ENCODE measurements at places on chromosomes 12 and 14.

DNA sequence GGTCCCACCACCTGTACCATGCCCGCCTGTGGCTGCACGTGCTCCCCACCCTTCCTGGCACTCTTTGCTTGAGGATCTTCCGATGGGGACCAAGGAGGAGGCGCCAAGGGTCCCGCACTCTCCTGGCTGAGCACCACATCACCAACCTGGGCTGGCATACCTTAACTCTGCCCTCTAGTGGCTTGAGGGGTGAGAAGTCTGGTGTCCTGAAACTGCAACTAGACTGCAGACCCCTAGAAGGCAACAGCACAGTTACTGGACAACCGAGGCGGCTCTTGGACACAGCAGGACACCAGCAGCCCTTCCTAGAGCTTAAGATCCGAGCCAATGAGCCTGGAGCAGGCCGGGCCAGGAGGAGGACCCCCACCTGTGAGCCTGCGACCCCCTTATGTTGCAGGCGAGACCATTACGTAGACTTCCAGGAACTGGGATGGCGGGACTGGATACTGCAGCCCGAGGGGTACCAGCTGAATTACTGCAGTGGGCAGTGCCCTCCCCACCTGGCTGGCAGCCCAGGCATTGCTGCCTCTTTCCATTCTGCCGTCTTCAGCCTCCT lies 1.1 kb downstream of the INHBE start:
- peak; percentile 65 for DNase-seq

GRCh38 chr12:22014041-22014782 lies 31.8 kb upstream of the CMAS start:
- DNase-seq: no peak

- DNase-seq: no peak
Measured at GRCh38 chr14:96817750-96818666, 20.8 kb downstream of the VRK1 start.

- DNase-seq: no peak
Measured at GRCh38 chr14:26738571-26738970, 140.7 kb upstream of the NOVA1 start.

DNA sequence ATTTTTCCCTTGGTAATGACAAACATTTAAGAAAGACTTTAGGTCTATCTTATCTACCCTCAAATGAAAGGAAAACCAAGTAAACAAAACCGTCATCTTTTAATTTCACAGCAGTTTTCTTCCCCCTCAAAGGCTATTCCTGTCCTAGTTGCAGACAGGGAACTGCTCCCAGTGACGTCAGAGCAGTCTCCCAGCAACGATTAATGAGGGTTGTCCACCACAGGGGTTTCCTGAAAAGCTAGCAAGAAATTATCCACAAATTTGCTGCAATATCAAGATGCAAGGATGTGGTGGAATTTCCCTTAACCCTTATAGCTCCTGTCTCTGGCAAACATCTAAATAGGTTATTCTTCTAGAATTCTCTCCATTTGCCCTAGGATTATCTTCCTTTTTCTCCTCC lies 89.1 kb upstream of the STAC3 start:
- DNase-seq: peak; percentile 66

- no peak for DNase-seq
Measured at GRCh38 chr14:103742499-103743255, 27.1 kb downstream of the ZFYVE21 start.

GRCh38 chr14:101069666-101070362 lies 166.3 kb upstream of the RTL1 start:
- no peak for DNase-seq

- DNase-seq: no peak
Measured at GRCh38 chr14:22623047-22623446, 21.1 kb downstream of the OR6J1 start.

GRCh38 chr14:24816929-24817211 lies 182.9 kb upstream of the GZMB start:
- DNase-seq: no peak

- peak; percentile 2 for DNase-seq
Measured at GRCh38 chr14:23284654-23285529, 1.0 kb downstream of the HOMEZ start.

DNA sequence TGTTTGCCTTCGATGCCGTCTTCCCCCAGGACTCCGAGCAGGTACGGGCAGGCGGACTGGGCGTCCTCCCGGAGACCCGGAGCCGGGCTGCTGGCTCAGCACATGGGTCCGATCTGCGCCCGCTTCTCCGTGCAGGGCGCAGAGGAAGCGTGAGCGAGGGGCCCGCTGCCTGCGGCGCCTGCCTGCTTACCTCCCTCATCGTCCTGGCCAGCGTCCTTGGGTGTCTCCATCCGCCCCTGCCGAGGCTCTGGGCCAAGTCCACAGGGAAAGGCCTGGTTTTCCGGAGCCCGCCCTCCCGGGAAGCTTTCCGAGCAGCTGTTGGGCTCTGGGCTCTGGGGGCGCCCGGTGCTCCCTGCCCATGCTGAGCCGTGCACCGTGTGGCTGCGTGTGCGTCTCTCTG lies 33.5 kb downstream of the KIF26A start:
- DNase-seq: no peak

- DNase-seq: no peak
Measured at GRCh38 chr12:112479413-112479812, 60.7 kb downstream of the PTPN11 start.

DNA sequence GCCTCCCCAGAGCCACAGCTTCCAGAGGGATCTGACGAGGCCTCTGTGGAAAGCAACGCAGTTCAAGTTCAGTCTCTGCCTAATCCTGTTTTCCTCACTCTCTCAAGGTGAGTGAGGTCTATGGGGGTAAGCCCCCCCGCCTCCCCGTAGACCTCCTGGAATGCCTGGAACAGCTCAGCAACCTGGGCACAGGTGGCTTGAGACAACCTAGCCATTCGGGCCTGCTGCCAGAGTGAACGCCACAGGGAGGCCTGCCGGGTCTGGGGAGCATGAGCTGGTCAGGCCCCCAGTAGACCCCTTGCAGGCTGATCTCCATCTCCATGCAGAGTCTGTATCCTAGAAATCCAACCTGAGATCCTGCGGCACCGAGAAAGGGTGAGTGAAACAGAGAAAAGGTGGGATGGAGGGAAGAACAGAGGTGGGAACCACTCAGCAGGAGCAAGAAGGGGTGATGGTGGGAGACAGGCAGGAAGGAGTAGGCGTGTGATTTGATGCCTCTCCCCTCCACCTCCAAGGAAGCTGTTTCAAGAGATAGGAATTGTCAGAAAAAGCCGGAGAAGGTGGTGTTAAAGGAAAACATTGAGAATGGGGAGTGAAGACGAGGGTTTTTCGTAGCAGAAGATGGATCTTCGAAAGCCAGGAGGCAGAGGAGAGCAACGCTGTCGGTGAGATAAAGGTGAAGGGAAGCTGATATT lies 123.1 kb upstream of the PRMT8 start:
- no peak for DNase-seq

DNA sequence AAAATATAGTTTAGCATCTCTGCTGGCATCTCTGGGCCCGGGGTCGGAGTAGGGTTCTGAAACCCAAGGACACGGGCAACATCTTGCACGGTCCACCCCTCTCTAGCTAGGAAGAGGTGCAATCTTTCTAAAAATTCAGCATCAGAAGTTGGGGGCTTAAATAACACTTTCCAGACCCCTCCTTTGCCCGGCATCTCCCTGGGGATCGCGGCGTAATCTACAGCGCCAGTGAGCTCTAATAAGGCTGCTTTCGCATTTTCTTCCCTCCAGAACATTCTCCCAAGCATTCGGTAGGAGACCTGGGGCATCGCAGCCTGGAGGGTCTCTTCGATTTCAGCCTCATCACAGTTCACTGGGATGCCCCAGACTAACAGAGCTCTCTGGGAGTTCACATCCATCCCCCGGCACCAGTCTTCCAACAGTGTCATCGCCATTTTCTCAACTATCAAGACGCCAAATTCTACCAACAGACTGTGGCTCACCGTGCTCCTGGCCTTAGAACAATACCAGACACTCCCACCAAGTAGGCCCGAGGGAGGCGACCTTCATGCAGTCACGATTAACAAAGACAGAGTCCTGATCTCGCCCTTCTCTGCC lies 880 bp downstream of the PNMA1 start:
- DNase-seq: no peak

GRCh38 chr12:132150780-132151144 lies 6.5 kb downstream of the NOC4L start:
- DNase-seq: no peak

GRCh38 chr14:49586673-49587460 lies 687 bp upstream of the RPS29 start:
- peak; percentile 84 for DNase-seq

- DNase-seq: no peak
Measured at GRCh38 chr12:96770219-96771102, 136.6 kb upstream of the NEDD1 start.

- DNase-seq: peak; percentile 6
Measured at GRCh38 chr12:65121049-65121955, at the start of gene WIF1. WIF1 (minus strand) TSS chr12:65121305; CDS start chr12:65121191, 114 bp downstream.

DNA sequence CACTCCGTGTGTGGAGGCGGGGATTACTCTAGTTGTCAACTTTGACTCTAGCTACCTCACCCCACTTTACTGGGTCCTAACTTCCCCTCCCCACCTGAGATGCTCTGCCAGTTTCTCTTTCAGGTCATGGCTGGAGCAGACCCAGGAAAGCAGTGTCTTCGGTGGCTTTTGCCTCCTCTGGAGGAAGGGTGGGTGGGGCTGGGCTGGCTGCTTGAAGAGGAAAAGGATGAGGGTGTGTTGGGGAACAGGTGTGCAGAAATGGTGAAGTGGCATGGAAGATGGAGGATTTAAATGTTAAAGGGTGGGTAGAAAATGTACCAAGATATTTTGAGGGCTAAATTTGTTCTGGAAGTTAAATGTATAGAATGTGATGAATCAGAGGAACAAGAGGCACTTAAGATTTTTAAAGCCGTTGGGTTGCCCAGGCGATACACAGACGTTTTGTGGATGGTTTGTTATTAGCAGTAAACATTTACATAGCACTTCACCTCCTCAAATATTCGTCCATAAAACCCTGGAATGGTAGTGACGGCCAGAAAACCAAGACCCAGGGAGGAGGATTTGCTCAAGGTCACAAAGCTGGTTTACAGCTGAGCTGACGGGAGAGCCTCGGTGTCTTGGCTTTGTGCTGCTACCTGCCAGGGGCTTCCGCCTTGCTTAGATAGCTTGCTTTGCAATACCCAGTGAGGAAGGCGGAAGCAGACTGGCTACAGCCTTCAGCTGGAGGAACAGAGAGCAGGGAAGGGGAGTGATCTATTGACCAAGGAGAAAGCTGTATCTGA lies 72.2 kb upstream of the PRMT8 start:
- no peak for DNase-seq

DNA sequence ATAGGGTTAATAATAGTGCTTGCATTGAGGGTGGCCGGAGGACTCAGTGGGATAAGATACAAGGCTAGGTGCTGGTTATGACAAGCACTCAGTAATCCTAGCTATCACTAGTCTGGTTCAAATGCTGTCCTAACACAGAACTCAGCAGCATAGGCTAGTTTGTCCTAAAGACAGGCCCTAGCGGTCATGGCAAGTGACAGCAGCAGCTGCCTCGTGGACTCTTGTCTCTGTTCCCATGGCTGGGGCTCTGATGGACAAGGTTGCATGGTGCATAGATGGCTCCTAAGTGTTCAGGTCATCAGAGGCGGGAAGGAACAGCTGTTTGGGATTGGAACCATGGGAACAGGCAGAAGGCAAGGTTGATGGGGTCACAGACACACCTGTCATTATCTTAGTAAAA lies 42.4 kb upstream of the IGF1 start:
- no peak for DNase-seq

DNA sequence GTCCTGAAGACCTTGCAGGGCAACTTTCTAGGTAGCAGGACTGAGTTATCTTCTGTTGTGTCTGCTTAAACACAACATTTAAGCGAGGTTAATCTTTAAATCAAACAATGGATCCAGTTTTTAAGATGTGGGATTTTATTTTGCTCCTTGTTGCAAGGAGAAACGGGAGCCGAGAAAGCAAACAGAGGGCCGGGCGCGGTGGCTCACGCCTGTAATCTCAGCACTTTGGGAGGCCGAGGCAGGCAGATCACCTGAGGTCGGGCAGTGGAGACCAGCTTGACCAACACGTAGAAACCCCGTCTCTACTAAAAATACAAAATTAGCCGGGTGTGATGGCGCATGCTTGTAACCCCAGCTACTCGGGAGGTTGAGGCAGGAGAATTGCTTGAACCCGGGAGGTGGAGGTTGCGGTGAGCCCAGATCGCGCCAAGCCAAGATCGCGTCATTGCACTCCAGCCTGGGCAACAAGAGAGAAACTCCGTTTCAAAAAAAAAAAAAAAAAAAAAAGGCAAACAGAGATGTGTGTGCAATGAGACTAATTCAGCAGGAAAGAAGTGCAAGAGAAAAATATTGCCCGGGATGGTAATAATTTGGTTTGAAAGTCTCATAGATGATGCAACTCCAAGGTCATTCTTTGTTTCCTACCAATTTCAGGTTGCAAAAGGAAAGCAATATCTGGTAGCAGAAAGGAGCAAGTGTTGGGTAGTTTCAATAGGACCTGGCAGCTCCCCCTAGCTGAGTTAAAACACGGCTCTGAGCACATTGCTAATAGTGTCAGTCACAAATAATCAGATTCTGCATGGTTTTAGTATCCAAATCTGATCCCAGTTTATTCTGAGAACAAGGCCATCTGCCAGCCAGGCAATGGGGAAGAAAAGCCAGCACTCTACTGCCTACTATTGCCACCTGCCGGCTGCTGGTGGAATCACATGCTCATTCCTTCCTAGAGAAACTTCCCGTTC lies 141.4 kb downstream of the PPM1H start:
- peak; percentile 97 for DNase-seq

DNA sequence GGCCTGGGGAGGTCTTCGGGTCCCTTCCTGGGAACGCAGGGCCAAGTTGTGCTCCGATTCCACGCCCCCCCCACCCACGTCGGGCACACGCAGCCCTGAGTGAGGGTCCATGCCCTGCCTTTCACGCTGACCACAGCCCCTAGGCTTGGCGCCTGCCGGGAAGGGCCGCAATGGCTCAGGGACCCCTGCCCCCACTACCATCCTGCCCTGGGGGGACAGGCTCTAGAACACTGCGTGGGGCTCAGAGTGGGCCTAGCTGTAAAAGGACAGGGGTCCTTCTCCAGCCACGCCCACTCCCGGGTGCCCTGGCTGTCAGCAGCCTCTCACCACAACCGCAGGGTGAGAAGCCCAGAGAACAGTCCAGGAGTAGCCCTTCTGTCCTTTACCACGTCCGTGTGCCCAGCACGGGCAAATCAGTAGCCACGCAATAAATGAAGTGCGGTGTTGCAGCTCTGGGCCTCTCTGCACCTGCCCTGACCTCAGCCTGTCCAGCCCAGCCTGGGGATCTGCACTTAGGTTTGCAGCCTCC lies 9.4 kb upstream of the GPR68 start:
- DNase-seq: no peak

GRCh38 chr14:76320486-76320885 lies 55.5 kb upstream of the ESRRB start:
- DNase-seq: no peak

DNA sequence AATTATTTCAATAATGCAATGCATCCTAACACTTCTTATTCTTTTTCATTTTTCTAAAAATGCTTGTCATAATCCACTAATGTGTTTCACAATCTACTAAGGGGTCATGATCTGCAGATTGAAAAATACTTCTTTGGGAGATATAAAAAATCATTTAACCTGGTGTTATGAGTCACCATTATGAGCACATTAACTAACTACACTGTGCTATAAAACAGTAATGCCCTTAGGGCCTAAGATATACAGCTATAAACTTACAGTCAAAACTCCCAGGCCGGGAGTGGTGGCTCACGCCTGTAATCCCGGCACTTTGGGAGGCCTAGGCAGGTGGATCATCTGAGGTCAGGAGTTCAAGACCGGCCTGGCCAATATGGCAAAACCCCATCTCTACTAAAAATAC lies 14.2 kb downstream of the ATXN2 start:
- no peak for DNase-seq

GRCh38 chr12:114096461-114096860 lies 130.3 kb upstream of the RBM19 start:
- peak; percentile 83 for DNase-seq
